Activated CD4-positive, alpha-beta T cell treated with anti-CD3 and anti-CD28 coated beads, Interleukin-2, amount 10 ng/mL, durations not matched to agents 24 days and 14 days (primary cell): ENCODE measurements at places on chromosomes 16 and 17. TPM values are rescaled to one million over a fixed set of nuclear protein-coding genes. Genes with fewer than 3 reads are reported as not detected.
A peak's percentile ranks its signal among the peaks of the same experiment; 100 is the strongest.

ZG16 gene
- total RNA-seq, result not detected in 2 replicates

DNA sequence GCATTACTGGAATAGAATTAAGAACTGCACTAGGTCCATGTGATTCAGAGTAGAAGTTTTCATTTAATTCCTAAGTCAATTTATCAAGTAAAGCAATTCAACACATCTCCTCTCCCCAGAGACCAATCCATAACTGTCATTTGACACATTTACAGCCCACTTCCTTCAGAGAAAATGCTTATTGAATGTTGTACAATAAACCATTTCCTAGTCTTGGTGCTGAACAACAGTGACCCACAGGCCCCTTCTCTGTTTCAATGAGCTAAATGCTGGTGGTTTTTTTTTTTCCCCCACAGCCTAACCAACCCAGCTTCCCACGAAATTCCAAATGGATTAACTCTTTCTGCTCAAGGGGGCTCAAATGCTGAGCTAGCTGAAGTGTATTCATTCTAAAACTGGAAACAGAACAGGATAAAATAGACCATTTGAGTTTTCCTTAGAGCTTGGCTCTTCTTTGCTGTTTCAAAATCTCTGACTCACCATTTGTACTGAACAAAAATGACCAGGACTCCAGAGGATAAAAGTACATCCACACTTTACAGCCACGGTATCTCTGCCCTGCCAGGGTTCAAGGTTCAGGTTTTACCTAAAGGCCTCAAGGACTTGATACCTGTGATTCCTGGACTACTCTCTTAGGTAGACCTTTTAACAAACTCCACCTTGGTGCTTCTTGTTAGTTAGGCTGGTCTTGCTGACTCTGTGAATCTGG lies 62.3 kb downstream of the TMEM100 start:
- no peaks in the 10 kb centered on the region for H3K4me1 ChIP-seq
- no peaks in the 10 kb centered on the region for H3K36me3 ChIP-seq
- no peak overlapping the region for H3K27ac ChIP-seq
- DNase-seq, result no peak
- H3K4me3 ChIP-seq, result no peak overlapping the region
- H3K27me3 ChIP-seq, result peaks cover 16% of the 10 kb centered on the region

DNA sequence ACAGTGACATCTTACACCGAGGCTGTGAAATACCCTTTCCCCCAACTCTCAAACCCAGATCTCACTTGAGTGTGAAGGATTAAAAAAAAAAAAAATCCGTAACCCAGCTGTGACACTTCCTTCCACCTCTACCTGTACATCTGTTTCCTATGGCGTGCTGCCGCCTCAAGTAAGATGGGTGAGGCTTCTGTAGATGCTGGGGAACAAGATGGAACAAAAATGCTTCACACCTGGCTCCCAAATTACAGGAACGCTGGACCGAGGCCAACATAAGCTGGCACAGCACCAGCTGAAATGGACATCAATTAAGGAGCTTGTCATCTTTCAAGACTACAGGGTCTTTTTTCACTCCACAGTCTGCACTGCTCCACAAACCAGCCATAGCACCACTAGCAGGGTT lies 95.9 kb downstream of the HIC1 start:
- H3K36me3 ChIP-seq, result peaks cover 31% of the 10 kb centered on the region
- H3K4me3 ChIP-seq, result no peak overlapping the region
- H3K27ac ChIP-seq, result no peak overlapping the region
- H3K4me1 ChIP-seq, result peaks cover 15% of the 10 kb centered on the region

COL1A1 gene
- 1.6 and 2.0 TPM in 2 replicates for total RNA-seq

DNA sequence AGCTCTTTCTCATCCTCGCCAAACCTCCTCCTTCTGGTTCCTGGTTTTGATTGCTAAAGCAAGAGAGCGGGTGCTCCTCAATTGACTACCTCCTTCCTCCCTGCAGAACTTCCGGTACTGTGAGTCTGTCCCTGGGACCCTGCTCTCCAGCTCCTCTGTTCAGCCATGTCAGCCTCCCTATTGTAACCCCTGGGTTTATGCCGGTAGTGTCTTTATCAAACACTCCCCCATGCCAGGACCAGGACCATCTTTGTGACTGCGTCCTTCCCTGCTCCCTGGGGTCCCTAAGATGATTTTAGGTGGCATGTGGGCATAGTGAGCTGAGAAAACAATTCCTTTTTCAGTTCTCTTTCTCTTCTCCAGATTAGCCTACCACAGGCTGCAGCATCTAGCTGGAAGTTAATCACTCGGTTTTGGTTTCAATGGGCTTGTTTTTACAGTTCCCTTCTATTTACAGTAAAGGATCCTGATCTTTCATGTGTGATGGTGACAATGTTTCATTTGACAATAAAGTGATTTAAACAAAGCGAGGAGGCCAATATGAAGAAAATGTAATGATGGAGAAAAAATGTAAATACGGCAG lies 27.7 kb upstream of the IL21R start:
- DNase-seq, result peak; percentile 74
- peaks cover 14% of the 10 kb centered on the region for H3K36me3 ChIP-seq
- H3K27me3 ChIP-seq, result no peaks in the 10 kb centered on the region
- H3K27ac ChIP-seq, result no peak overlapping the region

ARL2BP gene
- 24.9 and 26.7 TPM in 2 replicates for total RNA-seq

GGA2 gene
- total RNA-seq, result 109 and 113 TPM in 2 replicates

KDM6B gene
- 121 and 128 TPM in 2 replicates for total RNA-seq

DNA sequence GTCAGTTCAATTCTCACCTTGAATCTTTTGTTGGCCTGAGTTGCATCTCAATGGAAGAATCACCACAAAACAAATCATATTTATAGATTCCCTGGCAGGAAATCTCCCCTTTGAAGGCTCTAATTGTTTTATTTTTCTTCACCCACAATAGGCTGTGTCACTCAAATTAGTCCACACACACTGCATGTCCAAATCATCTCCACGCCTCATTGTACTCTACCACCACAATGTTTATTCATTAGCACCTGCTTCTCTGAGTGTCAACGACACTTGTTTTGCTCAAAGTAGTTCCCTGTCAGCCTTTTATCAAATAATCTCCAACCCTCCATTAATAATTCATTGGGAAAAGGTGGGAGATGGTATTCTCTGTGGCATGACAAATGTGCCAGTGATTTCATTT lies 164.3 kb downstream of the ABCC12 start:
- H3K36me3 ChIP-seq, result no peaks in the 10 kb centered on the region
- DNase-seq, result no peak
- no peak overlapping the region for H3K27ac ChIP-seq
- H3K4me1 ChIP-seq, result no peaks in the 10 kb centered on the region
- no peak overlapping the region for H3K4me3 ChIP-seq
- no peaks in the 10 kb centered on the region for H3K27me3 ChIP-seq

SHCBP1 gene
- total RNA-seq, result 43.9 and 47.6 TPM in 2 replicates

DNA sequence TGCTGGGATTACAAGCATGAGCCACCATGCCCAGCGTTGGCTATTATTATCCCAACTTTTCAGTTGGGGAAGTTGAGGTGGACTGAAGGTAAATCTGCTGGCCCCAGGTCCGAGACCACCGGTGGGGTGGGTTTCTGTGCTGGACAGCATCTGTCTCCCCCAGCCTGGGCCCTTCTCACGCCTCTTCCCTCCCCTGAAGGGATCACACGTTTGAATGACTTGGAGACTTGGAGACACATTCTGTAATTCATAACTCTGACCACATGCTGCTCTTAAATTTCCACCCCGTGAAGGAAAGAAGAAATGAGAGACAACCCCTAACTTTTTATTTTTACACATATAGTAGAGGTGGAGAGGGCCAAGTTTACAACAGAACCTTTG lies 109.8 kb downstream of the MSI2 start:
- no peaks in the 10 kb centered on the region for H3K27me3 ChIP-seq
- no peak for DNase-seq
- peaks cover 23% of the 10 kb centered on the region for H3K4me1 ChIP-seq
- no peak overlapping the region for H3K4me3 ChIP-seq
- H3K36me3 ChIP-seq, result peaks cover 6% of the 10 kb centered on the region
- H3K27ac ChIP-seq, result no peak overlapping the region

MRPL58 gene
- total RNA-seq, result 73.3 and 74.3 TPM in 2 replicates

DNA sequence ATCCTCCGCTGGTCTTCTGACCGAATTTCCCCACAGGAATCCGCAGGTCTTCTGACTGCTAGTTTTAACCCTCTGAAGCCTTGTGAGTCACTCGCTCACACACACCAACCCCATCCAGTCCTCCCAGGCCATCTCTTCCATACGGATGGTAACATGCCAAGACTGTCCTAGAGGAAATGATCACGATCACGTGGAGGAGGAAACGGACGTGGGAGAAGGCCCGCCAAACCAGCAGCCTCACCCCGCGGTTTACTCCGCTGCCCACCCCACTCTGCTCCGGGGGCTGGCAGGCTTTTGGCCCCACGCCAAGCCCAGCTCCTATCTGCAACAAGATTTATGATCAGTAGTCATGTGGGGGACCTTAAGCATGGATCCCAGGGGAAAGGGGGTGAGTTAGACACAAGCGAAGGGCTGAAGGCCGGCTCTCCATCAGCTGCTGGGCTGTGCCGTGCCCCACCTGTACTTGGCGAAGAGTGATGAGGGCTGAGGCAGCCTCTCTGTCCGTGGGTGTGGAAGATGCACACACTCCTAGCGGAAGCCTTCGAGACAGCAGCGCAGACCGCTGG lies 1.5 kb upstream of the FAAP100 start:
- DNase-seq, result no peak
- peak overlapping the region; percentile 91 for H3K4me3 ChIP-seq
- no peaks in the 10 kb centered on the region for H3K27me3 ChIP-seq
- peaks cover 24% of the 10 kb centered on the region for H3K4me1 ChIP-seq
- peaks cover 34% of the 10 kb centered on the region for H3K36me3 ChIP-seq

DNA sequence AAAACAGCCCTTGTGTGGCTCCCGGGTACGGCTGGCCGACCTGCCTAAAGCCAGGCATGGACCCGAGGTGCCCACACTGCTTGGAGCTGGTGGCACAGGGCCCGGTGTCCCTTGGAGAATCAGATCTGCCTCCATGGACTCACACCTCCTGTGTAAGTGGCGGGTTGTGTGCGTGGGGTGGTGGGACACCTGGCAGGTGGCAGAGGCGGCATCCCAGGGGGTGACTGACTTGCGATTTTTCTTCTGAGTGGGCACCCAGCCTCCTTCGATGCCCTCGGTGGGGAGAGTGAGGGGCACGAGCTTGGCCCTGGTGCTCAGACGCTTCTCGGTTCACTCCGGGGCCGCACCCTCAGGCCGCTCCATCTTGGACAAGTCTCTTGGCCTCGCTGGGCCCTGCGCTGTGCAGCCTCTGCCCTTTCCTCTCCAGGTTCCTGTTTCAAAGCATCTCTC lies 35.8 kb downstream of the METRNL start:
- no peak overlapping the region for H3K27ac ChIP-seq
- DNase-seq, result no peak
- H3K4me3 ChIP-seq, result no peak overlapping the region
